ENCODE measurements at places on chromosomes 11 and 22.

- no peak for DNase-seq
Observed at GRCh38 chr22:29877620-29878019, 5.4 kb upstream of the MTMR3 start.

GRCh38 chr11:44671234-44671633 lies 55.5 kb upstream of the TSPAN18 start:
- DNase-seq: no peak

DNA sequence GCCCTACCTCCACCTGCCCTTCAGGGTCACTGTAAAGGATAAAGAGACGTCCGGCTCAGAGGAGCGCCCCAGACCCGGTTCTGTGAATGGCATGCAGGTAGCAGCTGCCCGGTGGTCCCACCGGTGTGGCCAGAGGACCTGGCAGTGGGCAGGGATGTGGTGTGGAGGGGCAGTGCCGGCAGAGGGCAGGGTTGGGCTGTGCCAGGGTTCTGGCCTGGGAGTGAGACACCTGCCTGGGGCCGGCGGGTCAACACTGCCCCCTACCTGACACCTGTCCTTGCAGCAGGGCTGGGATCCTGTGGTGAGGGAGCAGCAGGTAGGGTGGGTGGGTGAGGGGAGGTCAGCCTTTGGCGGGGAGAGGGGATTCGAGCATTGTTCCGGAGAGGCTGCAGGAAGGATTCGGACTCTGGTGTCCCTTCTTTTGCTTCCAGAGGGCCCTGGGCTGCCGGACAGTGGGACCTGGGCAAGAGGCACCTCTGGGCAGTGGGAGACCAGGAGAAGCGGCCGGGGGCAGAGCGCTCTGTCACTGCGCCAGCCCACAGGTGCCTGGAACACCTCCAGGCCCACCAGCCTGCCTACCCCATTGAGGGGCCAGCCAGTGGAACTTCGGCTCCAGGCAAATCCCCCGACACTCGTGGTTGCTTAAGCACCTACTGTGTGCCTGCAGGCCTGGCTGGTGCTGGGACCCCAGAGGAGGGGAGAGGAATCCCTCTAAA lies 1.6 kb upstream of the PHLDA2 start:
- DNase-seq: peak; percentile 85

DNA sequence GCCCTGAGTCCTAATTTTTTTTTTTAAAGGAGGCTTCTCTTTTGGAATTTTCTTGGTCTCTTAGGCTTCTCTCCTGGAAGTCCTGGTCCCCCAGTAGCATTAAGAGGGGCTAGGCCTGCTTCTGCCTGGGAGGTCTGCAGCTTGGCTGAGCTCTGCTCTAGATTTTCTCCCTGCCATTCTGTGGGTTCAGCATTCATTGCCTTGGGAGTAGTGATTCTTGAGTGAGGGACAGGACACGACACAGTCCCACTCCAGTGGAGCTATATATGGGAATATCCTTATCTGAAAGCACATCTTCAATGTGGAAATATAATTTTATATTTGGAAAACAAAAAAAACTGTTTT lies 3.7 kb downstream of the IGSF22 start:
- DNase-seq: no peak

GRCh38 chr11:11451501-11452005 lies 98.5 kb upstream of the CSNK2A3 start:
- peak; percentile 64 for DNase-seq

DNA sequence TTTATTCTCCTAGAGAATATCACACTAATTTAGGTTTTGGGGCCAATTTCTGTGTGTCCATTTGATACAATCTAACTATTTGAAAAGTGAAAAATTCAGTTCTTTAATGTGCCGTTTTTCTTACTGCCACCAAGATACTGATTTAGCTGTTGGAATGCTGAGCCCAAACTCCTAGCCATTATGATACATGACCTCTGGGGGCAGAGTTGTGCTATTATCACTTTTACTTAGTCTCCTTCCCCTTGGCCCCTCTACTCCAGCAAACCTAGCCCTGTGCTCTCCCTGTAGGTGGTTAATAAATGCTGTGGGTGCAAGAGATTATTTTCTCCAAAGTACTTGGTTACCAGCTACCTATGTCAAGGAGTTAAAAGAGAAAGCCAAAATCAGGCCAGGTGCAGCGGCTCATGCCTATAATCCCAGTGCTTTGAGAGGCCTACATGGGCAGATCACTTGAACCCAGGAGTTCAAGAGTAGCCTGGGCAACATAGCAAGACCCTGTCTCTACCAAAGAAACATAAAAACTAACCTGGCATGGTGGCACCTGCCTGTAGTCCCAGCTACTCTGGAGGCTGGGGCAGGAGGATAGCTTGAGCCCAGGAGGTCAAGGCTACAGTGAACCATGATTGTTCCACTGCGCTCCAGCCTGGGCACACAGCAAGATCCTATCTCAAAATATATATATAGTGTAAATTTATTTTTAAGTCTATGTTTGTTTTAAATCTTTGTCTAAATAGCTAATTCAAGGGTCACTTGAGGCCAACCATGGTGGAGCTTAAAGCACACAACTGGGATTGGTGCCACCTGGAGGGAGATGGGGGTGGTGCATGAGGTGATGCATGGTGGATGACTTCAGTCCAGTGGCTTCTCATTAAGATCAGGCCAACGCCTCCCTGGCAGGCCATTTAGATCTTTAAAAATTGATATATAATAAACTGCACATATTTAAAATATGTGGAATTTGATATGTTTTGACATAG lies 193.2 kb upstream of the PLET1 start:
- peak; percentile 31 for DNase-seq

- no peak for DNase-seq
Observed at GRCh38 chr22:19593991-19594569, 69.9 kb upstream of the CLDN5 start.

DNA sequence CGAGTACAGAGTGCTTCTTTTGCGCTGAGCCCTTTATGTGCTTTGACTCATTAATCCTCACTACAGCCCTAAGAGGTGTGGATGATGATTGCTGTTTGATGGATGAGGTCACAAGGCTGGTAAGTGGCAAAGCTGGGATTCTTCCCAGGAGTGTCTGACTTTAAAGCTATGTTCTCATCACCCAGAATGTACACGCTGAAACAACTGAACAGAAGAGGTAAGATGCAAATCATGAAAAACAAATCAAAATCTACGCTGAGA lies 37.7 kb upstream of the CREB3L1 start:
- no peak for DNase-seq

DNA sequence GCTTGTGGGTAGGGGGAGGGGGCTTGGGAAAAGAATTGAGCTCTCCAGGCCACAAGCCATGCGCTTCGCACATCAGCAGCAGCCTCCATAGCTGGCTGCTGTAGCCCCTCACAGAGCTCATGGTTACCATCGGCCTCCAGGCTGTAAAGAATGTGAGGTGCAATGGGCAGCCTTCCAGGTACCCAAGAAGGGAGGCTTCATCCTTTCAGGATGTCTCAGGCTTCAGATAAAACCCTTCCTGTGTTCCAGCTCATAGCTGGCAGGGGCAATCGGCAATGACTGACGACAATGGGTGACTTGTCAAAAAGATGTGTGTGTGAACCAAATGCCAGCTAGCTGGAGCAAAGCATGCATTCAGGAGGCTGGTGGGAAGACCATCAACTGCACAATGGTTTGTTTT lies 102.0 kb downstream of the TIMP3 start:
- DNase-seq: no peak

DNA sequence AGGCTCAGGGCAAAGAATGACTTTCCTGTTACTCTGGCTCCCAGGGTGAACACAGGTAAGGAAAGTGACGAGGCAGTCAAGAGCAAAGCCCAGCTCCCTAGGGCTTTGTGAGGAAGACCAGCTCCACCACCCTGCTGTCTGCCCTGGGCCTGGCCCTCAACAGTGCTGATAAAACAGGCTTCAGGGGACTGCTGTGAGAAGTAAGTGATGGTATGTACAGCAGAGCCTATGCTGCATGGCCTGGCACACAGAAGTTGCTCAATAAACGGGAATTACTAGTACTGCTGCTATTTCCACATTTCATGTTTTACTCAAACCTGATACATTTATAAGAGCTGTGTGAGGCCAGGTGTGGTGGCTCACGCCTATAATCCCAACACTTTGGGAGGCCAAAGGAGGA lies 50.3 kb downstream of the MICAL3 start:
- DNase-seq: no peak

DNA sequence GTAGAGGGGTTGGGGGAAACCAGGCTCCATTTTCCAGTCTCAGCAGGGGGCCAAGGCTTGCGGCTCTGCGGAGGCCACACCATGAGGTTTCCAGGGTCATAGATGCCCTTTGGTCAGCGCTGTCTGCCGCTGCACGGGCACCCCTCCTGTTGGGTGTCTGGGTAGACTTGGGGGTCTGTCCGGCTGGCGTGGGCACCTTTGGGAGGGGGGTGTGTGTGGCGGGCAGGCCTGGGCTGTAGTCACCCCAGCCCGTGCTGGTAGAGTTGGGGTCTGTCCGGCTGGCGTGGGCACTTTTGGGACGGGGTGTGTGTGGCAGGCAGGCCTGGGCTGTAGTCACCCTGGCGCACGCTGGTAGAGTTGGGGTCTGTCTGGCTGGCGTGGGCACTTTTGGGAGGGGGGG lies 18.6 kb downstream of the LSP1 start:
- no peak for DNase-seq

DNA sequence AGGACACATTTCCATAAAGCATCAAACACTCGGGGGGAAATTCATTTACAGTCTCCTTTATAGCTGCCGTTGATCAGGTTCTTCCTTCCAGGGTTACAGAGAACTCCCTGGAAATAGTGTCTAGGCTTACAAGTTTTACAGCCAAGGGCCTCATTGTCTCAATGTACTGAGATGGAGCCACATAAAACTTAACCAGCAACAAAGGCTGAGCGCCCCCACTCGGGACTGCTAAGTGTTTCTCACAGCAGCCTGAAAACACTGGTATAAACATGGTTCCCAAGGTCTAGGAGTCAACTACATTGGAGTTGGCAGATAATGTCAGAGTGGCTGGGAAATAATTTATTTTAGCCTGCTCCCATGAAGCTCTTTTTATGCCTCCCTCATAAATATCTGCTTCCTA lies 686.2 kb downstream of the OPCML start:
- DNase-seq: no peak

GRCh38 chr11:111765984-111766833 lies at the start of gene PPP2R1B:
Gene PPP2R1B, minus strand, starts transcription at chr11:111766389. Its CDS starts 28 bp downstream, at chr11:111766361.
- DNase-seq: peak; percentile 97

GRCh38 chr11:69123593-69124545 lies 31.9 kb upstream of the SMIM38 start:
- DNase-seq: peak; percentile 48

- DNase-seq: no peak
Observed at GRCh38 chr11:15638386-15638787, 523.7 kb downstream of the INSC start.

GRCh38 chr11:92536883-92537282 lies 312.3 kb downstream of the FAT3 start:
- DNase-seq: no peak

- DNase-seq: no peak
Observed at GRCh38 chr11:129596351-129596750, 219.3 kb upstream of the TMEM45B start.

DNA sequence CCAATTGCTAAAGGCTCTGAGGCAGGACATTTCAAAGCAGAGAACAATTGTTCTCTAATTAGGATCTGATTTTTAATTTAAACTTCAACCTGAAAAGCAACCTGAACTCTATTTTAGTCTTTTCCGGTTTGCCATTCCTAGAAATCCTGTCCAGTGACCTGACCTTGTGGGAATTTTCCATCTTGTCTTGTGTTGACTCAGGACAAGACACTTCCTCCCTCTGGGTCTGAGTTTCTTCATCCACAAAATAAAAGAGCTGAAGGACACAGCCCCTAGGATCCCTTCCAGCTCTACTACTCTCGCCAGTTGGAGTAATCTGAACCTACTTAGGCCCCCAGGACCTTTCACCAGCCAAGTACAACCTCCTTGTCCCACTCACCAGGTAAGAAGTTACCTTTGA lies 66.5 kb upstream of the POU2AF1 start:
- DNase-seq: no peak

- DNase-seq: peak; percentile 89
Observed at GRCh38 chr11:2196970-2197770, 25.6 kb upstream of the TH start.

- no peak for DNase-seq
Observed at GRCh38 chr11:117772360-117772759, 24.7 kb downstream of the DSCAML1 start.

DNA sequence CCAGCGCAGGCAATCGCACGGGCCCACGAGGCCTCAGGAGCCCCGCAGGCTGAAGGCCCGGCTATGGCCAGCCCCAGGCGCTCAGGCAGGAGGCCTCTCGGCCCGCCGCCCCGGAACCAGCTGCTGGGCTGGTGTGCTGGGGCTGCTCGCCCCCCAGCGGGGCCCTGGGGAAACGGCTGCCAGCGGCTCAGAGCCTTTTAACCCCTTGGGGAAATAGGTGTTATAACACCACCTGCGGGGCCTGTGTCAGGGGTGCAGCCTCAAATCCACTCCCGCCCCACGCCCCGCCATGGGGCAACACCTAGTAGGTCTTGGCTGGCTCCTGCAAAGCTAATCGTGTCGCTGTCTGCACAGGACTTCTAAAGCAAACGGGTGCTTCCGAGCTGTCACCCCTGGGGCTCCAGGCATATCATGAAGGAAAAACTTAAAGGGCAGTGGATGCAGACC lies 237.4 kb downstream of the TTC28 start:
- DNase-seq: peak; percentile 92

All from GM13976 (cell line).